ENCODE measurements at places on chromosomes 5 and 9.

GRCh38 chr9:16191691-16192402 lies 639.0 kb downstream of the CCDC171 start:
- peak; percentile 46 for DNase-seq

- DNase-seq, result no peak
These were observed 266.5 kb upstream of the EFNA5 start for GRCh38 chr5:107937204-107937603.

- no peak for DNase-seq
These were observed at the start of gene SVEP1 for GRCh38 chr9:110579034-110579861. SVEP1 (minus strand) TSS chr9:110579741; CDS start chr9:110579543, 198 bp downstream.

- no peak for DNase-seq
These were observed 38.9 kb upstream of the CFAP157 start for GRCh38 chr9:127667906-127668305.

DNA sequence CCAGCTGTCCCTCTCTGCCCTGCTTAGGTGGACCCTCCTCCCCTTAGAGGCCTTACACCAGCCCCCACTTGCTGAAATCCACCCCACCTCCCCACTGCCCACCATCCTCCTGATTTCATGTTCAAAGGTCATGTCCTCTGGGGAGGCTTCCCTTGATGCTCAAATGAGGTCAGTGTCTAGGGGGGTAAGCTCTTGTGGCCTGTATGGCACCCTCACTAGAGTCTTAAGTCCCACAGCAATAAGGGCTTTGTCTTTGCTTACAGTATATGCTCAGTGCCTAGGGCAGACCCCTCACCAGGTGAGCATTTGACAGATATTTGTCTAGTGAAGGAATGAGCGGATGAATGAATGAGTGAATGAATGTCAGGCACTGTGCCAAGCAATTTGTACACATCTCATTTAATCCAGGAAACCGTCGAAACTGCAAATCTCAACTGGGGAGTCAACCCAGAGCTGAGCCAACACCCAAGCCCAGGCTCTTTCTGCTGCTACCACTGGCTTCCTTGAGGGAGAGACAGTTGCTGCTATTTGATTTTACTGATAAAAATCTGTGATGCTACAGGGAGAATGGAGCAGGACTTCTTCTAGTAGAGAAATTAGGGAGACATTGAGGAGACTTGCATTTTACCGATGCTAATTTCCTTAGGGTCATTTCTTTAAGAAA lies 101.9 kb downstream of the IQGAP2 start:
- no peak for DNase-seq

- DNase-seq, result no peak
These were observed 140.4 kb upstream of the FST start for GRCh38 chr5:53339962-53340540.

GRCh38 chr5:65624025-65624570 lies at the start of gene TRIM23:
TRIM23 (minus strand) TSS chr5:65624333; CDS start chr5:65624274, 59 bp downstream.
- peak; percentile 90 for DNase-seq

DNA sequence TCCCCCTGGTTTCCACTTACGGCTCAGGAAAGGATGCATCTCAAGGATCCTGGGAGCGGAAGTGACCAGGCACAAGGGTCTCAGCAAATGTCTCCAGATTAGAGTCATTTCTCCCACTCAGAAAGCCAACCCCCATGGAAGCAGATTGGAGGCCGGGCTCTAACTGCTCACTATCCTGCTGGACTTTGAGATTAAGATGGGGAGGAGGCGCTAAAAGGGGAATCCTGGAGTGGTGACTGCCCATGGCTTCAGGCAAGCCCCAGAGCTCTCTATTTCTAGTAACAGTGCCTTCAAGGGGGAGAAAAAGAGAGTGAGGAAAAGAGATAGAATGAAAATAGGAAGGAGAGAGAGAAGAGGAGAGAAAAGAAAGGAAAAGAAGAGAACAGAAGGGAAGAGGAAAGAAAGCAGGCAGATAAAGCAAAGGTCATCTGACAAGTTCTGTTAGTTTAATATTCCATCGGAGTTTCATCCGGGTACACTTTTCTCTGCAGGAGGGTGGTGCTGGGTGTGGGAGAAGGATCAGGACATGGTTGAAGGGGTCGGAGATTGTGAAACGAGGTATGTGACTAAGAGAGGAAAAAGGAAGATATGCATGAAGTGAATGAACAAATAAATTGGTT lies at the start of gene AGXT2:
TSS of gene AGXT2 (minus strand) at position 165 of the 620 bp plus-strand sequence. CDS start at position 108, 57 bp downstream.
- DNase-seq, result no peak

DNA sequence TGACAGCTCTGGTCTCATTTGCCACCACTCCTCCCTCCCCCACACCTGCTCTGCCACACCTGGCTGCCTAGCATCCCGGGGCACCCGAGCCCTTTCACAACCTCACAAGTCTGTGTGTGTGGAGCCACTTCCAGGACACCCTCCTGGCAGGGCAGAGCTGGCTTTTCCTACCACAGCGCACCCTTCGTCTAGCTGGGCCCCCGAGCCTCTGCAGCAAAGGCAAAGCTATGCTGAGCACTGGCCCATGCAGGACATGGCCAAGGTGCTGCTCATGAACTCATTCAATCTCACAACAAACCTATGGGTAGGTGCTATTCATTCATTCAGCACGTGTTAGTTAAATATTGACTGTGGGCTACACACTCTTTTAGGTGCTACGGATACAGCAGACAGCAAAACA lies 43.4 kb downstream of the DUSP1 start:
- no peak for DNase-seq

Measured in SW480 (cell line).